ENCODE measurements at places on chromosomes 1 and 21. TPM values are rescaled to one million over a fixed set of nuclear protein-coding genes. Genes with fewer than 3 reads are reported as not detected.

Gene SRSF10
- 208 TPM for polyA plus RNA-seq

Gene KRTAP13-2
- not detected for polyA plus RNA-seq

Gene KRTAP7-1
- not detected for polyA plus RNA-seq

Gene SLC44A5
- polyA plus RNA-seq, result 14.9 TPM

Gene ZNF593OS
- polyA plus RNA-seq, result 0.62 TPM

Gene KRTAP10-8
- not detected for polyA plus RNA-seq

Gene LCE1C
- not detected for polyA plus RNA-seq

Gene TAS1R1
- polyA plus RNA-seq, result 0.17 TPM

Gene HSD3B1
- not detected for polyA plus RNA-seq

Gene ERMAP
- 21.2 TPM for polyA plus RNA-seq

Gene VCAM1
- polyA plus RNA-seq, result 30.0 TPM

Gene S100A5
- 1.1 TPM for polyA plus RNA-seq

Gene RAB7B
- 2.3 TPM for polyA plus RNA-seq

Gene FCRL5
- polyA plus RNA-seq, result 0.10 TPM

Gene LY9
- polyA plus RNA-seq, result 0.06 TPM

Gene HES3
- not detected for polyA plus RNA-seq

Data from right renal cortex interstitium (tissue), 3 donors.